ENCODE measurements at places on chromosomes 2 and 18. TPM values are rescaled to one million over a fixed set of nuclear protein-coding genes. Genes with fewer than 3 reads are reported as not detected.

The MDH1B gene
- 1.4 TPM for total RNA-seq

The ANKRD29 gene
- total RNA-seq = not detected

DNA sequence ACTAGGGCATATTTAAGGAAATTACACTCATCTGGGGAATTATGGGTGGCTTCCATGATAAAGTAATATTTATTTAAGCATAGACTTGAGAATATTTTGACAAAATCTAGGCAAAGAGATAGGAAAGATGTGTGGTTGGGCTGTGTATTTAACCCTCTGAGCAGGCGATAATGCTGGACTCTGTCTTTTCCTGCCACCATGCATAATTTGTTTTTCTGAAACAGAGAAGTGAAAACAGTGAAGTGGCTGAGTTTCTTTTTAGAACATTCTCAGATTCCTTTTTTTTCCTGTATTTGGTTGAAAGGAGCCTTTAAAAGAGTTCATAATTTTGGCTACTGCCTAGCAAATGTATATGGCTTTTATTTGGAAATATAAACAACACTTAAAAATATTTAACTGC, 104.8 kb upstream of the CDH19 start:
- no peak for DNase-seq

- DNase-seq = no peak
Observed at GRCh38 chr2:157691131-157691530, 62.5 kb upstream of the ACVR1C start.

DNA sequence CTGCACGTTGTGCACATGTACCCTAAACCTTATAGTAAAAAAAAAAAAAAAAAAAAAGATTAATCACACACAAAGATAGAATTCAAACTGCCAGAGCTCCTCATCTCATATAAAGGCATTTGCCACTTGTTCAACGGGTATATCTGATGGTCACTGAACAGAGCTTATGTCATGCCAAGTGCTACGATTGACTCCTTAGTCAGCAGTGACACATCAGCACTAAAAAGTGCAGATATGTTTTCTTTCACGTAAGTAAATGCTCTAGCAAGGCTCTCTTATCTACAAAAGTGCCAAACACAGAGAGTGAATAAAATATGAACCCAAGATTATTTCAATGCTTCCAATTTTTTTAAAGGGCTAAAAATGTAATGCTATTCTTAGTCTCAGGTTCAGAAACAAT, 1.1 kb downstream of the LMAN1 start:
- no peak for DNase-seq

DNA sequence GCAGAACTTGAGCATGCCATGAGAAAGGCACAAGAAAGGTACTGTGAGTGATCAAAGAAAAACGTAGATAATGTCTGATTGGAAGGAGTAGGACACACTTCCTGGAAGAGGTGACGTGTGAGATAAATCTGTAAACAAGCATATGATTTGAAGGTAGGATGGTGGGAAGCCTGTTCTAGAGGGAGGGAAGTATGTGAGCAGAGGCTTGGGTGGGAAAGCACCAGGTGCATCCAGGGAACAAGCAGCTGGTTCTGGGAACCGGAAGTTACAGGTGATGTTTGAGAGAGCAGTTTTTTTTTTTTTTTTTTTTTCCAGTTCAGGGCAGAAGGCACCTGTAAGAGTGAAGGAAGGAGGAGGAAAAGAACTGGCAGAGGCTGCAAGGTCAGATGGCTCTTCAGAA, 116.6 kb upstream of the EFEMP1 start:
- no peak for DNase-seq

GRCh38 chr18:3323900-3324299, 62.0 kb downstream of the MYL12B start:
- DNase-seq = no peak

DNA sequence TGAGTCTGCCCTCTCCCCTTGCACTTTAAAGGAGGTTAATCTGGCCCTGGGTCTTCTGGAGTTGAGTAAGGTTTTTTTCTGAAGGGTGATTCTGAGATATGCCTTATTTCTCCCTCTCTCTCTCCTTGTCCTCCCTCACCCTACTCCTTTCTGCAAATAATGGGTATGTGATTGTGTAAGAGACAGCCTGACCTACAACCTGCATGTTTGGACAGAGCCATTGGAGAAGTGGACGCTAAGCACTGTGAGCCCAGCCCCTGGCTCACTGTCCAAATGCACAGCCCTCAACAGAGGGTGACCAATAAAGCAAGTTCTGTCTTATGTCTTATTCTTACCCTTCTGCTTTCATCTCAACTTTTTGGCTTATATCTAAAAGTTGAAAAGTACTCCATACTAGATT, 71.5 kb downstream of the SPP2 start:
- DNase-seq = no peak

- DNase-seq = no peak
Observed at GRCh38 chr2:211982162-211982561, 556.4 kb downstream of the ERBB4 start.

GRCh38 chr2:67340133-67341011, 56.8 kb upstream of the ETAA1 start:
- DNase-seq = no peak
